ENCODE measurements at places on chromosomes 12 and 14.
A peak's percentile ranks its signal among the peaks of the same experiment; 100 is the strongest.

GRCh38 chr14:93033983-93034670 is 81.6 kb downstream of the ITPK1 start:
- no peak for DNase-seq

DNA sequence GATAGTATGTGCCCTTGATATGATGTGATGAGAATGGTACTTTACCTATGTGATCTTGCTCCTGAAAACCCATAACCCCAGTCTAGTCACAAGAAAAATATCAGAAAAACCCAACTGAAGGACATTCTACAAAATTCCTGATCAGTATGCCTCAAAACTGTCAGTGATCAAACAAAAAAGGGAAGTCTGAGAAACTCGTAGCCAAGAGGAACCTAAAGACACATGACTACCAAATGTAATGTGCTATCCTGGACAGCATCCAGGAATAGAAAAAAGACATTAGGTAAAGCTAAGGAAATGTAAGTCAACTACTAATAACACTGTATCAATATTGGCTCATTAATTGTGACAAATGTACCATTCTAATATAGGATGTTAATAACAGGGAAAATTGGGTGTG is 4.1 kb upstream of the WIF1 start:
- DNase-seq: no peak

DNA sequence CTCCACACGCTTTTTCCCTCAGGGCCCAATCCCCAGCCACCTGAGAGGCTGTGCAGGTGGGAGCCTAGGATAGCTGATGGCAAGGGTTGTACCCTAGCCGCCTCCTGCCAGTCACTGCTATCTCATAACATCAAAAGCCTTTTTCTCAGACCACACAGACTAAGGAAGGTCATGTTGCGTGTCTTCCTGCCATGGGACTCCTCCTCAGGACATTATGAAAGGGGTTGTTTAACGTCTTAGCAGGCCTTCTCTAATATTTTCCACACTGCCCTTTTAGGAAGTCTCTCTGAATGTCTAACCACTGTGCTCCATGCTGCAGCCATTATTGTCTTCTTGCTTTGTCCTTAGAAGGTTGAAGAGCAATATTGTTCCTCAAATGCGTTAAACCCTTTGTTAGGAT is 7.6 kb upstream of the SMUG1 start:
- DNase-seq: no peak

- DNase-seq: no peak
Observed at GRCh38 chr12:18629916-18630315, 107.9 kb downstream of the PLCZ1 start.

DNA sequence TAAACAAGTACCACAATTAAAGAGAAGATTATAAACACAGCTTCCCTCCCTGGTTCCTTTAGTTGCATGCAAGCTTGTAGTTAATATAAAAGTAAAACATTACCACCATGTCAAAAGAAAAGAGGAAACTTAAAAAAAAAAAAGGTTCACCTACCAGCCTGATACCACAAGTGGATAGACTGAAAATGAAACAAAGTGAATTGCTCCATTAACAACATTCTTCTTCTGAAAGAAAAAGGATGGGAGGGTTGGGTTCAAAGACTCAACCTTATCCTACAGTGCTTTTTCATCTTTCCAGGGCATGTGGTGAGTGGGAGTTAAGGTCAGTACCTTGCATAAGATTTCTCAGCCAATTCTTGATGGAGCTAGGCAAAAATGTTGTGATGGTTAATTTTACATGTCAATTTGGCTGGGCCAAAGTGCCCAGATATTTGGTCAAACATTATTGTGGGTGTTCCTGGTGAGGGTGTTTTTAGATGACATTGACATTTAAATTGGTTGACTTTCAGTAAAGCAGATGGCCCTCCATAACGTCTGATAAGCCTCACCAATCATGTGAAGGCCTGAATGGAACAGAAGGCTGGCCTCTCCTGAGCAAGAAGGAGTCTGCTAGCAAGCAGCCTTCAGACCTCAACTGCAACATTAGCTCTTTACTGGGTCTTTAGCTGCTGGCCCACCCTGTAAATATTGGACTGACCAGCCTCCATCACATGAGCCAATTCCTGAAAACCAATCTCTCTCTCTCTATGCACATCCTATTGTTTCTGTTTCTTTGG is 28.8 kb downstream of the VCPKMT start:
- no peak for DNase-seq

GRCh38 chr12:120855823-120856588 is 48.2 kb downstream of the SPPL3 start:
- DNase-seq: no peak

- DNase-seq: no peak
Observed at GRCh38 chr12:581321-581720, 81.9 kb downstream of the NINJ2 start.

DNA sequence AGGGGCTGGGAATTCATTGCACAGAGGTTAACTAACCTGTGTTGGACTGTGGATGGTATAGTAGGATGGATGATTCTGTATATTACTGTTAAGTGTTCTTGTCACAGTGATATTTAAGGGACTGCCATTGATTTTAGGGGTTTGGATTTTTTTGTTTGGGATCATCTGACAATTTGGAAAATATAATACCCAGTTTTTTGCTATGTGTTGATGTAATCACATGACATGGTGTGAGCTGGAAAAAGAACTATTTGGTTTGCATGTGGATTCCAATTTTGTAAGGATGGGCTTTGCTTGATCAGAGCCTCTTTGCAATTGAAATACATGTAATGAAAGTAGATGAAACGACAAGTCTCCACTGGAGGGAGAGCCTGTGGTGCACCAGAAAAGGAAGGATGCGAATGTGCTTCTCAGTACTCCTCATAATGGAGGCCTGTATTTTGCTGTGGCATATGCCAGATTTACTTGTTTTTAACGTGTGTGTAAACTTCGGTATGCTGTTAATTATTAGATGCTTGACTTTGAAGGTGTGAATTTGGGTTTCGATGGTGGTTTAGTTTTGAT is 2.7 kb downstream of the DYRK2 start:
- DNase-seq: no peak

- no peak for DNase-seq
Observed at GRCh38 chr12:10408842-10409241, 715 bp downstream of the KLRC4 start.

DNA sequence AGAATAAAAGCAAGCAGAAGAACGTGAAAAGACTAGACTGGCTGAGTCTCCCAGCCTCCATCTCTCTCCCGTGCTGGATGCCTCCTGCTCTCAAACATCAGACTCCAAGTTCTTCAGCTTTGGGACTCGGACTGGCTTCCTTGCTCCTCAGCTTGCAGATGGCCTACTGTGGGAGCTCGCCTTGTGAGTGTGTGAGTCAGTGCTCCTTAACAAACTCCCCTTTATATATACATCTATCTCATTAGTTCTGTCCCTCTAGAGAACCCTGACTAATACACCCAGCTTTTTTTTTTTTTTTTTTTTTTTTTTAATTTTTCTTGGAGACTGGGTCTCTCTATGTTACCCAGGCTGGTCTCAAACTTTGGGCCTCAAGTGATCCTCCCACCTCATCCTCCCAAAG is 46.9 kb downstream of the ACTN1 start:
- DNase-seq: no peak

DNA sequence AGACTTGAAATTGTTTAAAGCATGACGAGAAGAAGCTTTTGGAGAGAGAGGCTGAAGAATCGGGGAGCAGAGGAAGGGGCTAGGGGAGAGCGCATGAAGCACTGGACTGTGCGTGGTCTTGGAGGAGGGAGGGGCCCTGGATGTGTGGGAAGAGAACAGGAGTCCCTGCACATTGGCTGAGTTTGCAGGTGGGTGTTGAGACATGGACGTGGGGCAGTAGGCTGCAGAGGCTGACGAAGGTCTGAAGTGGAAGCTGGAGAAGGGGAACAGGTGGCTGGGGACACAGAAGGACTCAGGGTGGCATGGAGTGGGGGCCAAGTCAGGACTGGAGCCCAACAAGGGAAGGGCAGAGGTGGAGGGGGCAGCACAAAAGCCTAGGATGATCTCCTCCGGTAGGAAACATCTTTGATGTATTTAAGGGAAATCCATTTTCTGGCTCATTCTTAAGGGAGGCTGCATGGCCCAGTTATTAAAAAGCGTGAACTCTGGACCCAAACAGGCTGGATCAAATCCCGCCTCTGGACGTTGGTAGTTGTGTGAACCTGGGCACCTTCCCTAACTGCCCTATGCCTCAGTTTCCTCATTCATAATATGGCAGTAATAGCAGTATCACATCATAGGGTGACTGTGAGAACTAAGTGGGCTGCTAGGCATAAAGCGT is 29.0 kb downstream of the ADGRD1 start:
- no peak for DNase-seq

DNA sequence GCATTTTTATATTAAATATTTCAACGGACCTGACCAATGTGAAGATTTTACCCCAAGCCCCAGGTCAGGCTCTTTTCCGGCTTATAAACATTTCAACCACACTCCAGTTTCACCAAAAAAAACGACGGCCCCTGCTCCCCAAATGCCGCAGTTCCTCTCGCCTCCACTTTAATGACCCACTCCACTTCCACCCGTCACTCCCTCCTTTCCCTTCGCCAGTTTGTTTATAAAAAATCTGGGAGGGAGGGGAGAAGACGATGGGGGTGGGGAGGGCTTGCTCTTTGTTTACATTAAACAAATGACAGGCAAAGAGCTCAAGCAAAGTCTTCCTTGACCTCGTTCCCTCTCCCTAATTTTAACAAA is 5.4 kb downstream of the SIX6 start:
- DNase-seq: peak; percentile 51

DNA sequence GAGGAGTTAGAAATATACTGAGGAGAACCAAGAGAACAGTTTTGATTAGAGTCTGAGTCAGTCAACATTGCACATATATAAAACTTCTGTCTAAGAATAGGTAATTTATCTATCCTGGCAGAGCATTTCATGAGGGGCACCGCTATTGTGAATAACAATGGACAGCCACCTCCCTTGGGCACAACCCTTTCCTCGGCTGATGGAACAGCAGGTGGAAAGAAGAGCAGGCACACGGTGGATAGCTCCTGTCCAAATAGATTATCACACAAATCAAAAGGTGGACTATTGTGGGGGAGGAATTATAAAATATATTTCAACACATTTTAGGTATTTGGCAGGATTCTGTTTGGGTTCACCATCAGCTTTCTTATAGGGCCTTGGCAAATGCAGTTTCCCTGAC is 84.0 kb upstream of the PTPRB start:
- no peak for DNase-seq

- DNase-seq: no peak
Observed at GRCh38 chr14:31068235-31068634, 42.1 kb upstream of the STRN3 start.

DNA sequence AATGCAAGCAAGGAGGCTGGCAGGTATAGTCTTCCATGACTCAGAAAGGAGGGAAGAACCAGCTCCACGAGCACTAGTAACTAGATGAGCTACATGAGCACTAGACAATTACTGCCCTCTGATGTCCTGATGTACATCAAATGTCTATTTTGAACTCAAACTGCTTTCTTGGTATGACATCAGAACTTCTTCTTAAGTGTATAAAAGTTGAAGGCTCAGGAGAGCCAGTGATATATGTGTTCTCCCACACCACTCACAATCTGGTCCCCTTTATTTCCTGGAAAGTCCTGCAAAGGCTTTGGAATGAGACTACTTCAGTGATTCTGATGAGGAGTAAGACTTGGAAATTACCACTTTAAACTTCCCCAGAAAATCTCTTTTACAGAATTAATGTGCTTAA is 18.5 kb upstream of the DHRS7 start:
- DNase-seq: no peak

DNA sequence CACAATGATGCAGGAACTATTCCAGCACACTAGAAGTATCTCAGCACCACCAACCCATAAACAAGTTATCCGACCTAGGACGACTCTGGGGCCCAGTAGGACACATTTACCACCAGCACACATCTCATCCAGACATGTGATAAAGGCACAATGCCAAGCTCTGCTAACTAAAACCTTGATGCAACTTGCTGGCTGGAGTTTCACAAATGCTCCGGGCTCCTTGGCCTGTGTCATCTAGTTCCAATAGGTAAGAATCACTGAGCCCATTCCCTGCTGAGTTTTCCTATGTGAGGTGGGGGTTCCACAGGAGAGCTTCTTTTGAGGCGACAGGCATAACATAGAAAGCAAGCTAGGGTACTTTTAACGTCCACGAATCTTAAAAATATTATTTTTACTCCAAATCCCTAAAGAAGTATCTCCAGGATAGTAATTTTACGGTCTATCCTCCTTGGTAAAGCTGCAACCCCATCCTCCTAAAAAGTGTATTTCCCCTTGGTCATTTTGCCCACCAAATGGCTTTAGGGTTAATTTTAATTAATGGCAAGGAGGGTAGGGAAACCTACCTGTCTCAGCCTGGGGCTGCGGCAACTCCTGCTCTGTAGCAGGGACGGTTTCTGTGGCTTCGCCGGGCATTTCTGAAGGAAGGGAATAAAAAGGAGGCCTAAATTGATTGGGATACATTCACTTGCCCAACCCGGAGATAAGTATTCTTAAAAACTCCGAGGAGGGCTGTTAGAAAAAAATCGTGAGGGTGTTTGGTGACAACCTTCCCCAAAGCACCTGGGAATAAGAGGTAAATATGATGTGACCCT is 1.0 kb downstream of the NACA start:
- DNase-seq: no peak

DNA sequence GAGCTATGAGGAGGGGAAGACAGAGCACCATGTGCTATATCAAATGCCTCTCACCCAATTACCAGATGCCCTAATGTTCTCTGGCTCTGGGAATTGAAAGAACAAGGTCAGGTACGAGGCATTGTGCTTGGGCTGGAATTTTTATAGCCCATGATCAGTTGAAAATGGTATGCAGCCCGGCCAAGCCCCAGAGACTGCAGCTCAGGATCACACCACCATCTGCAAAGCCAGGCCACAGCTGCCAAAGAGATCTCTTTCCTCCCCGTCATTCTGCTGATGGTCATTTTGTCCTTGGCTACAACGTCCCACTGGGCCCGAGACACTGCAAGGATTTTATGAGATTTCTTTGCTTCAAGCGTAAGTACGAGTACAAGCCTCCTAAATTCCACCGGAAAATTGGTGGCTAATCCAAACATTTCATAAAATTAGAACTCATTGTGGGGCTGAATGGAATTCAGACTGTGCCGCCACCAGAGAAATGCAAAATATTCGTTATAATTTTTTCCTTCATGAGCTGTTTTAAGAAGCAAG is 15.1 kb downstream of the NUAK1 start:
- DNase-seq: no peak

GRCh38 chr14:56135001-56135400 is 16.8 kb downstream of the PELI2 start:
- no peak for DNase-seq

DNA sequence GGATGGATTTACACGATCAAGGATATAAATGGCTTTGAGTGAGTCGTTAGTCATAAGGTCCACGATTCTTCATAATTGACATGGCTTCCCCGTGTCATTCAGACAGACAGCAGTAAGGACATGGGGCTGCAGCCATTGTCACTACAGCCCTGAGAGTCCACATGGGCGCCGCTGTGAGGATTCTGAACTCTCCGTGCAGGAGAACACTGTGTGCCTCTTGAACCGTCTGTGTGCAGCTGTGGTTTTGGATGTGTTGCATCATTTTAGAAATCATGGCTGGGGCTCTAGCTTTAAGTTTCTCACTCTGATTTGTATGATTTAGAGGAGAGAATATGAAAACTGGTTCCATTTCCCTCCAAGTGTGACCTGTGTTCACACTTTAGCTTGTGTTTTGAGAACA is 47.2 kb downstream of the NPAS3 start:
- DNase-seq: no peak

GRCh38 chr12:52513736-52514135 is 6.5 kb downstream of the KRT5 start:
- no peak for DNase-seq

GRCh38 chr14:77580964-77581505 is 35.4 kb downstream of the SPTLC2 start:
- peak; percentile 93 for DNase-seq

GRCh38 chr12:32390572-32391219 is 8.7 kb upstream of the FGD4 start:
- no peak for DNase-seq
